ENCODE measurements at places on chromosomes 1 and 21.

DNA sequence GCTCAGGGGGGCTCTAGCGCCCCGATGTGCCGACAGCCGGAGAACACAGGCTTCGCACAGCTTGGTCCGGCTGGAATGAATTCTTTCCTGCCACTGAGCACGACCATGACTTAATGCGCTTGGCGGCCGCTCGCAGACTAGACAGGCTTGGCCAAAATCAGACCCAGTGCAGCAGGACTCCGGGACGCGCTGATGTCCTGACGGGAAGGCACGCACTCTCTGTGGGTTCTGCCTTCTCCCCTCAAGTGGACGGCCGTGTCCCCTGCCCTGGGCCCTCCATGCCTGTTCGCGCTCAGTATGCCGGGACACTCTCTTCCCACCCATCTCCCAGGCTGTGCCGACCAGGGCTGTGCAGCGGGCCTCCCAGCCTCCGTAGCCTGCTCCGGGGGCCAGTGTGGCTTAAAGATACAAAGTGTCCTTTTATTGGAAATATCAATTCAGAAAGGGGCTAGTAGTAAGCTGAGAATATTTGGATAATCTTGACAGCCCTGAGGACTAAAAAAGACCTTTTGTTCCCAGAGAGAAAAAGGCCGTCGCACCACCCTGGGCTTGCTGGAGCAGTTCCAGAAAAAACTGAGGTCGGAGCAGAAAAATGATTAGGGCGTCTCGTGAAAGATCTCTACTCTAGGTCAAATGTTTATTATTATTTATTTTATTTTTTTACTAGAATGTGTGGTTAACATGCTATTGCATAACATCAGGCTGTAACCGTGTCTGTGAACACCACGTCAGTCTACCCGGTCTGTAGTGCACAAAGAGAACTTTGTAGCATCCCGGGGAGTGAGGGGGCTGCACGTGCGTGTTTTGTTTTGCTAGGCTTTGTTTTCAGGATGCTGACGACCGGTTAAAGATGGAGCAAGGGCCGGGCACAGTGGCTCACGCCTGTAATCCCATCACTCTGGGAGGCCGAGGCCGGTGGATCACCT is 88.1 kb upstream of the ARHGEF16 start:
- no peak for DNase-seq

GRCh38 chr1:18282851-18283600 is 175.4 kb downstream of the IGSF21 start:
- DNase-seq = no peak

GRCh38 chr1:243963571-243963970 is 87.5 kb upstream of the ZBTB18 start:
- DNase-seq = no peak

- no peak for DNase-seq
Measured at GRCh38 chr1:77202751-77203150, 16.5 kb downstream of the PIGK start.

DNA sequence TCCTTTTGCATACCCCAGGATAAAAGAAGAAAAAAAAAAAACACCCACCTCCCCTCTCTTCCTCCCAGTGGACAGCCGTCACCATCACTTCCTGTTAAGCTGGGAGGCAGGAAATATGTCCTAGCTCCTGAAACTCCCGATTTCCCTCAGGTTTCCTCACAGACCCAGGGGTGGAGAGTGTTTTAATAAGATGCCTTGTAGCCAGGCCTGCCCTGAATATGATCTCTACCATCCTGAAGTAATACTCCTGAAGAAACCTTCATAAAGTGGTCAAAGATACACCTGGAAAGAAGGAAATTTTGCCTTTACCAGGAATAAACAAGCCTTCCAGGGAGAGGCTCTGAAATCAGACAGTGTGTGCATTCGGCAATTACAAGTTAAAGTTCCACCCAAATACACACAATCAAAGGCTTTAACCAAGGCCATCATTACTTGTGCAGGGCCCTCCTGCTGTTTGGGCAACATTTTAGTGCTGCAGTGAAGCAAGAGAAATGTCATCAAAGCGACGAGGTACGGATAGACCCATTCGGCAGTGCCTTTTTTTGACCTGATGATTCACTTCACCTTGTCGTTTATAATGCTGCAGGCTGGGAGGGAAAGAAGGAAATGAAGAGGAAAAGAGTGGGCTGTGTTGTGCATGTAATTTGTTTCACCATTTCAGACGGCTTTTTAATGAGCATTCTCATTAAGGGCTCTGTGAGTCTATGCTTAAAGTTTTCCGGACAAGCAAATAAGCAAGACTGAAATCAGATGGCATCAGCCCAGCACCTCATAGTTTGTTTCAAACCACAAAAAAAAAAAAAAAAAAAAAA is 41.0 kb upstream of the RASAL2 start:
- no peak for DNase-seq

- no peak for DNase-seq
Measured at GRCh38 chr1:222004034-222004433, 262.1 kb upstream of the DUSP10 start.

- no peak for DNase-seq
Measured at GRCh38 chr21:21385404-21385803, 387.2 kb downstream of the NCAM2 start.

- no peak for DNase-seq
Measured at GRCh38 chr1:116513956-116514355, 56.9 kb downstream of the CD58 start.

DNA sequence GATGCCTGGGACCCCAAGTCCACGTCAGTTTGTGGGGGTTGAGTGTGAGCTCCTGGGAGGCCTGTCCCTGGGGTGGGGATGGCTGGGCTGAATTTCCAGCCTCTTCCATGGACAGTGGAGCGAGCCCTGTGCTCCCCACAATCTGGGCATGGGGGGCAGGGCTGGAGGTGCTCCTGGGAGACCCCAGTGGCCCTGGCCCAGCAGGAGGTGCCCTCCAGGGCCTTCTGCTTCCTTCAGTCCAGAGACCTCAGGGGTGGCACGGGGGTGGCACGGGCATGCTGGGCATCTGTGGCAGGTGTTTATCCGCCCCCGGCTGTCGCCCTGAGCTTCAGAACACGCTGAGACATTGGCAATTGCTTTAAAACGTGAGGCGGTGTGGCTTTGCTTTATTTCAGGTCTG is 40.9 kb downstream of the MORN1 start:
- no peak for DNase-seq

- DNase-seq = no peak
Measured at GRCh38 chr1:245582026-245582425, 427.2 kb downstream of the KIF26B start.

GRCh38 chr1:17606826-17607440 is 67.4 kb downstream of the ARHGEF10L start:
- peak; percentile 63 for DNase-seq

DNA sequence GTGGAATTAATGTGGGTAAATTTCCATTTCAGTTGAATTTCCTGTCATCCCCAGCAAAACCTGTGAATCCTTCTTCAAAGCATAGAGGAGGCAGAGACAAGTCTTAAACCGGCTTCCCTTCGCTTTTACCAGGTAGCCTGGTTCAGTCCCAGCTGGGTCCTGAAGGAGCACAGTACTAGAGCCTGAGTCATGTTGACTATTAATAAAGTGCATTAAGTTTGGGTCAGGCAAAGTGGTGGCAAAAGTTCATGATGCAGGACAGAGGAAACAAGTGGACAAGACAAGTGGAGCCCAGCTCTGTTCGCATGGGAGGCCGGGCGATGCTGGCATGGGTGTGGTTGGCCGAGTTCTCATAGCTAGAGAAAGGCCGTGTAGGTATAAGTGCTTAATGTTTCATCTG is 150.4 kb downstream of the DYRK1A start:
- no peak for DNase-seq

GRCh38 chr1:182995894-182996293 is 27.3 kb upstream of the LAMC1 start:
- no peak for DNase-seq

DNA sequence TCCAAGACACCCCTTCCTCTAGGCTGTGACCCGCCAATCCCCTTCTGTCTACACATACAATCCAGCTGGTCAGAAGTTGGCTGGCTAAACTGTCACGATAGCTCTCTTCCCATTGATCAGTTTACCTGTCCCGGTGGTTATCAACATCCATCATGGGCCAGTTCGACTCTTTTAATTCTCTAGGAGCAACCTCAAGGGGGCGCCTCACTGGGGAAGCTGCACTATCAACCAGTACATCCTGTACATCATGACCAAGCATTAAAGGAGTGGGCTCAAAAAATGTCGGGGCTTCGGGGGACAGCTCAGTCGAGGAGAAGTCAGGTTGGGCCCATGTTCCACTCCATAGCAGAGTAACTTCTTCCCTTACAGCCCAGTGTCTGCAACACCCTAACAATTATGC is 53.2 kb upstream of the B3GALNT2 start:
- DNase-seq = no peak

DNA sequence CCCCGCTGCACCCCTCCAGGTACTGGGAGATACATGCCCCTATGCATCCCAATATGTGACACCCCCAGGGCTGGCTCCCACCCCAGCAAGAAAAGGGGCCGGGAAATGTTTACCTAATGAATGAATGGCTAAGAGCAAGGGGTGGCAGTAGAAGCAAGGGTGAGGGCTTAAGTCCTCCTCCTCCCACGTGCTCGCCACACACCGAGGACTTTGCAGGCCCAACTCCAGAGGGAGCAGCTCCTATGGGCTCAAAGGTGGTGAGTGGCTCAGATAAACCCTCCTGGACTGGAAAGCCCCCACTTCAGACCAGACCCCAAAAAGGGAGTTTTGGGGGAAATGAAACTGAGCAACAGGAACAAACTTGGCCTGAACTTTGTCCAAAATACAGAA is 11.4 kb downstream of the SLC45A3 start:
- no peak for DNase-seq

- DNase-seq = no peak
Measured at GRCh38 chr1:198967566-198967965, 328.7 kb downstream of the PTPRC start.

- DNase-seq = no peak
Measured at GRCh38 chr1:25917996-25918395, 11.8 kb upstream of the STMN1 start.

DNA sequence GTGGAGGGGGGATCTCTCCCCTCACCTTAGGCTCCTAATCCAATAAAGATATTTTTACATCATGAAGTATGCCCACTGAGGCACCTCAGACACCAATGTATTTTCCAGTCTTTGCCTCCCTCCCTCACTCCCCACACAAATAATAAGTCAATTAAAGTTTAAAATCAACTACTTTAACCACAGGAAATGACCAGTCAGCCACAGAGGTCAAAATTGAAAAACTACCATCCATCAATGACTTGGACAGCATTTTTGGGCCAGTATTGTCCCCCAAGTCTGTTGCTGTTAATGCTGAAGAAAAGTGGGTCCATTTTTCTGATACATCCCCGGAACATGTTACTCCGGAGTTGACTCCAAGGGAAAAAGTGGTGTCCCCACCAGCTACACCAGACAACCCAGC is 70.6 kb upstream of the DYNLT5 start:
- DNase-seq = no peak

DNA sequence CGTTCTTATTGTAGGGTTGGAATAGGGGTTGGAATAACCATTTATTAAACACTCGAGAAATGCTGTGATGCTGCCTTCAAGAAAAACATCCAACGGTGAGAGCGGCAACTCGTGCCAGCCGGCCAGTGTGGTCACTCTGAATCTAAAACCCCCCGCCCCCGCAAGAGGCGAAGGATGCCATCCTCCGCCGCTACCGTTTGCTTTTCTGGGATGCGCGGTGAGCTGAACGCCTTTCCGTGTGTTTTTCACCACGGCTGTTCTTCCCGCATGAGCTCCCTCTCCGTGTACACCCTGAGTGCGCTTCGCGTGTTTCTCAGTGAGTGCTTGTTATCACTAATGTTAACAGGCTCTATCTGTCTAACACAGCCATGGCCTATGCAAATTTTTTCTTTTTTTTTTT is 42.0 kb upstream of the RIPK4 start:
- DNase-seq = no peak

- no peak for DNase-seq
Measured at GRCh38 chr1:228176461-228177182, 11.0 kb downstream of the IBA57 start.

GRCh38 chr1:9442278-9442846 is 96.9 kb upstream of the SLC25A33 start:
- DNase-seq = no peak

- DNase-seq = no peak
Measured at GRCh38 chr1:84141182-84142003, 2.7 kb upstream of the PRKACB start.

- DNase-seq = no peak
Measured at GRCh38 chr1:25033828-25034705, 104.0 kb upstream of the RUNX3 start.

- no peak for DNase-seq
Measured at GRCh38 chr1:203655671-203656070, 29.0 kb downstream of the ATP2B4 start.

- DNase-seq = no peak
Measured at GRCh38 chr1:2126331-2127186, 68.0 kb downstream of the FAAP20 start.

DNA sequence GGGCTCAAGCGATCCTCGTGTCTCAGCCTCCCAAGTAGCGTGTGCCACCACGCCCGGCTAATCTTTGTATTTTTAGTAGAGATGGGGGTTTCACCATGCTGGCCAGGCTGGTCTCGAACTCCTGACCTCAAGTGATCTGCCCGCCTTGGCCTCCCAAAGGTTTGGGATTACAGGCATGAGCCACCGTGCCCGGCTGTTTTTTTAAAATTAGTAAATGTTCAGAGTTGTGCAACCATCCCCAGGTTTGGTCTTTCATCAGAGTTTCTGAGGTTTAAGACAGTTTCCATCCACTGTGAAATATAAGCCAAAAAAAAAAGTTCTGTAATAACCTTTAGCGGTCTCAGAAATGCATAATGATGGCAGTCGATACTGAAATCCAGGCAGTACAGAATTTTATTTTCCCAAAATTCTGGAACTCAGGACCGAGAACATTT is 550 bp upstream of the SYT11 start:
- DNase-seq = no peak

DNA sequence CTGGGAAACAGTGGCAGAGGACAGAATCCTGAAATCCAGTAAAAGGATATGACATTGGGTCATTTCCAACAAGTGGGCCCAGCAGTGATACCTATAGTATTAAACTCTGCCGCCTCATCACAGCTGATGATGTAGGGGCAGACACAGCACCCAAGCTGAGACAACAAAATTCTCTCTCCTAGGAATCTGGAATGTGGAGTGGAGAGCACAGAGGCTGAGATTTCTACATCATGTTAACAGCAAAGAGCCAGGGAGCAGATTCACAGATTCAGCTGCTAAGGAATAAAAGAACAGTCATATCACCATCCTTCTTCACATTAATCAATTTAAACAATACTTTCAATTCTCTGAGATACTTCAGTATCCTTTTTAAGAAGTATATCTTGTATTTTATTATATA is 61.9 kb downstream of the CRP start:
- no peak for DNase-seq

DNA sequence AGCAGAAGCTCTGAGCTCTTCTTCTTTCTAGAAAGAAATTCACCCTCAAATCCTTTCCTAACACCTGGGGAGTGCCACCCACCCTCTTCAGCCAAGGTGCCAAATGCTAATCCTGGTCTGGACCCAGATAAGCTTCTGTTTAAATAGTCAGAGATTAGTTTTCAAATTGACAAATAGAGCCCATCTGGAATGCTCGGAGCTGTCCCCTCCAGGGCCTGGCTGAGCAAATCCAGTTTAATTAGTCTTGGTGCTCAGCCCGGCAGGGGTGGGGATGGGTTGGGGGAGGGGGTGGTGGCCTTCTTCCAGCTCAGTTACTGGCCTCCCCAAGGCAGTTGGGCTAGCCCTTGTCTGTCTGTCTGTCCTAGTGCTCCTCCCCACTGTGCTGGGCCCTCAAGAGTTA is 269.5 kb downstream of the GRIK3 start:
- no peak for DNase-seq

GRCh38 chr1:81407000-81407821 is 393.5 kb upstream of the ADGRL2 start:
- no peak for DNase-seq

- DNase-seq = no peak
Measured at GRCh38 chr1:247079141-247079874, 697 bp upstream of the ZNF670 start.
